Effector memory CD8-positive, alpha-beta T cell (primary cell): ENCODE measurements at places on chromosomes 2 and 18.

DNA sequence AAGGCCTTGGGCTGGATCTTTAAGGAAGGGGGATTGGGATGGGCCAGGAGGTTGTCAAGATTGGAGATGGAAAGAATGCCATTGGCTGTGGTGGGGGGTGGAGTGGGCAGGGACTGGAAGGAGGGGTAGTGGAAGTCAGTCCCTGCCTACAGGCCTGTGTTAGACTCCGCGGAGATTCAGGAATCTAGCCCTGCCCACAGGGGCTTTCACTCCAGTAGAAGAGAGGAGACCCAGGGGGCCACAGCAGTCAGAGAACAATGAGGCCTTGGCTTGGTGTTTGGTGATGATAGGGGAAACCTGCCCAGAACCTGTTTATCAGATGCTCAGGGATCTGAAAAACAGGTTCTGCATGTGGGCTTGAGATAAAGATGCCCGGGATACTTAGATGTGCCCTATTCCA, 6.1 kb downstream of the STEAP3 start:
- H3K36me3 ChIP-seq, result no peaks in the 10 kb centered on the region
- no peak overlapping the region for H3K4me3 ChIP-seq
- peaks cover 46% of the 10 kb centered on the region for H3K27me3 ChIP-seq
- H3K4me1 ChIP-seq, result no peaks in the 10 kb centered on the region
- DNase-seq, result no peak

DNA sequence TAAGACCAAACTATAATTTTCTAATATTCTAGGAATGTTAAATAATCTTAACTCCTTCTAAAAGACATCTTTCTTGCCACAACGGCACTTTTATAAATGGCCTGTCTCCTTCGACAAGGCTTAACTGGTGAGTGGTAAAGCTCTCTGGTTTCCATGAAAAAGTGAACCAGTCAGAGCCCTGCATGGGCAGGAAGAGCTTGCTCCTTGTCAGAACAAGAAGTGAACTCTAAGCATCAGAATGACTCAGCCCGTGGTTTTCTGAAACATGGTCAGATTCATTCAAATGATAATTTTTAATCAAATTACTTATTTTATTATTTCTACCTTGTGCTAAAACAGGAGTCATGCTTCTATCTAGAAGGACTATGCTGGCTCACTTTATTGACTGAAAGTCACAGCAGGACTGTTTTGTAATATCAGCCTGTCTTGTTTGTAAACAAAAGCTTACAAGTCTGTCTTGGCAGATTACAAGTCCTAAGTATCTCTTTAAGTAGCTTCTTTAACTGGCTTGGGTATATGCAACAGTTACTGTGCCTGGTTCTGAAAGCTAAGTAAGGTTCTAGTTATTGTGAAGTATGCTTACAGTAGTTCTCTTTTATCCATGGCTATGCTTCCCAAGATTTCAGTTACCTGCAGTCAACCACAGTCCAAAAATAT, 245.4 kb downstream of the NAPG start:
- no peaks in the 10 kb centered on the region for H3K36me3 ChIP-seq
- no peak overlapping the region for H3K27ac ChIP-seq
- peaks cover 7% of the 10 kb centered on the region for H3K27me3 ChIP-seq
- no peak overlapping the region for H3K4me3 ChIP-seq
- no peaks in the 10 kb centered on the region for H3K4me1 ChIP-seq

- H3K36me3 ChIP-seq, result peaks cover 22% of the 10 kb centered on the region
- no peaks in the 10 kb centered on the region for H3K27me3 ChIP-seq
- no peak overlapping the region for H3K4me3 ChIP-seq
- H3K4me1 ChIP-seq, result peaks cover 22% of the 10 kb centered on the region
Measured at GRCh38 chr2:121505005-121505404, 25.7 kb upstream of the RNU4ATAC start.

DNA sequence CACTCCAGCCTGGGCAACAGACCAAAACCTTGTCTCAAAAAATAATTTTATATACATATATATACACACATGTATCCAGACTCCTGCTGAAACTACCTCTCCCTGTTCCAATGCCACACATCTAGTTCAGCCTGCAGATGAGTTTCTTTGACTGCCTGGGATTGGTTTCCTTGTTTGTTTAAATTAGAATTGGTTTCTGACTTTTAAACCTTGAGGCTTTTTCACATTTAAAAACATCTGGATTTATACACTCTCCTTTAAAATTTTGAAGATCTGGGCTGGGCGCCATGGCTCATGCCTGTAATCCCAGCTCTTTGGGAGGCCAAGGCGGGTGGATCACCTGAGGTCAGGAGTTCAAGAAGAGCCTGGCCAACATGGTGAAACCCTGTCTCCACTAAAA, 21.8 kb upstream of the CXCR1 start:
- no peaks in the 10 kb centered on the region for H3K4me1 ChIP-seq
- peaks cover 12% of the 10 kb centered on the region for H3K27me3 ChIP-seq
- no peak overlapping the region for H3K27ac ChIP-seq
- no peak overlapping the region for H3K4me3 ChIP-seq

GRCh38 chr18:10264260-10264659, 190.2 kb upstream of the APCDD1 start:
- H3K4me1 ChIP-seq, result no peaks in the 10 kb centered on the region
- H3K36me3 ChIP-seq, result no peaks in the 10 kb centered on the region
- H3K27ac ChIP-seq, result no peak overlapping the region
- no peak overlapping the region for H3K4me3 ChIP-seq
- DNase-seq, result no peak

GRCh38 chr2:206642075-206643025, at the start of gene FAM237A:
TSS of gene FAM237A (plus strand) at chr2:206642487. CDS start at chr2:206644237, 1,750 bp downstream.
- no peaks in the 10 kb centered on the region for H3K36me3 ChIP-seq
- DNase-seq, result no peak
- no peak within 1 kb of the TSS for H3K4me3 ChIP-seq
- peaks cover 17% of the 10 kb centered on the region for H3K27me3 ChIP-seq
- no peaks in the 10 kb centered on the region for H3K4me1 ChIP-seq

- peaks cover 26% of the 10 kb centered on the region for H3K36me3 ChIP-seq
- peaks cover 21% of the 10 kb centered on the region for H3K4me1 ChIP-seq
- H3K27ac ChIP-seq, result peak overlapping the region; percentile 70
- H3K27me3 ChIP-seq, result no peaks in the 10 kb centered on the region
Measured at GRCh38 chr2:3198119-3198518, 179.5 kb downstream of the EIPR1 start.

GRCh38 chr2:240638512-240639160, 13.4 kb downstream of the GPR35 start:
- no peak for DNase-seq
- H3K4me3 ChIP-seq, result no peak overlapping the region
- H3K36me3 ChIP-seq, result peaks cover 3% of the 10 kb centered on the region
- no peaks in the 10 kb centered on the region for H3K27me3 ChIP-seq

GRCh38 chr18:3400567-3401296, 49.2 kb upstream of the TGIF1 start:
- H3K36me3 ChIP-seq, result no peaks in the 10 kb centered on the region
- H3K27ac ChIP-seq, result peak overlapping the region; percentile 30
- DNase-seq, result no peak
- H3K27me3 ChIP-seq, result peaks cover 7% of the 10 kb centered on the region

- H3K4me1 ChIP-seq, result peaks cover 66% of the 10 kb centered on the region
- no peaks in the 10 kb centered on the region for H3K27me3 ChIP-seq
Measured at GRCh38 chr2:43139996-43140621, 86.3 kb downstream of the ZFP36L2 start.

GRCh38 chr2:53422979-53423378, 344.6 kb upstream of the CHAC2 start:
- H3K36me3 ChIP-seq, result no peaks in the 10 kb centered on the region
- H3K27me3 ChIP-seq, result no peaks in the 10 kb centered on the region
- H3K4me1 ChIP-seq, result peaks cover 11% of the 10 kb centered on the region
- no peak for DNase-seq
